ENCODE measurements at places on chromosomes 6 and 20.
A peak's percentile ranks its signal among the peaks of the same experiment; 100 is the strongest.

- DNase-seq = no peak
Measured at GRCh38 chr20:8143474-8143873, 11.4 kb downstream of the PLCB1 start.

- no peak for DNase-seq
Measured at GRCh38 chr6:132314432-132314831, 86.8 kb downstream of the MOXD1 start.

DNA sequence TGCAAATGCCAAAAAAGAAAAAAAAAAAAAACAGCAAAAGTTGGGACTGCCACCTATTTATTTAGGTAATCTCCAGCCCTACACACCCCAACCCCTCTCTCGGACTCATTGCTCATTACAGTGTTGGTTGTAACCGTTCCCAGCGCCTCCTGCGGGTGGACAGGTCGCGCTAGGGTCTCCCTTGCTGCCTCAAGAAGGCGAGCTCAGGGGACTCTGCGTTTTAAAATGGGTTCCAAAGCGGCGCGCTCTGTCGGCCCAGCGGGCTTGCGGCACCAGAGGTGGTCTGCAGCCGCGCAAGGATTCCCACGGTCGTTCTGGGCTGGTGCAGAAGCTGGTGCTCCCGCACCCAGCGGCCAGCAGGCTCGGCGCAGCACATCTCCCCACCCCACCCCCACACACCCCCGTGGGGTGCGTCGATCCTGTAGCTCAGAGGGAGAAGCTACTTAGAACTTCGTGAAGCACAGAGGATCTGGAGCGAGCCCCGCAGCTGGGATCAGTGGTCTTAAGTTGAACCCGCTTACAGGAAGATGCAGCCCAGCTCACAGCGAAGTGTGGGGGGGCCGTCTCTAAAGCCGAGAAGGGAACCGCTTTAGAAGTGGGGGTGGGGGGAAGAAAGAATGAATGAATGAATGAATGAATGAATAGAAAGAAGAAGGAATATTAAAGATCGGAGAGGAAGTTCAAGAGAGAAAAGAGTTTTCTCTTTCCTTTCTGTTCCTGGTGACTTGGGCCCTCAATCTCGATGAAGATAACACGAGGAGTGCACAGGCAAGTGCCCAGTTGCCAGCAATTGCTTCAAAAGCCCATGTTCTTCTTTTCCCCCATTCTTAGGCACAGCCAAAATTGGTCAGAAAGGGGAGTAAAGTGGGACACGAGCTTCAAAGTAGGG, 780 bp downstream of the TFAP2A start:
- DNase-seq = peak; percentile 27

DNA sequence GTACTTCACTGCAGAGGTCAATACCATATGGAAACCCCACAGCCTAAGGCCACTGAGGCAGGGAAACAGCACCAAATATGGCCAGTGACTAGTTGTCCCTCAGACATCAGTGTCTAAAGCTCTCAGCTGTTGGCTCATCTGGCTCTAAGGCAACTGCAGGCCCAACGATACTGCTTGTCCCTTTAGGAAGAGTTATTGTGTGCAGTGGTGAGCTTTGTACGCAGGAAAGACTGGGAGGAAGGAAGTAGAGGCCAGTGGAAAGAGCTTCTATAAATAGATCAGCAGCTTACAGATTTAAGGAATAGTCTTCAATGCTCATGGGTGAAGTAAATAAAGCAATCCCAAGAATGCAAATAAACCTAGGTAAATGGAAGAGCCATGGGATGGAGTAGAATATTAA, 29.3 kb downstream of the DNAAF9 start:
- no peak for DNase-seq

DNA sequence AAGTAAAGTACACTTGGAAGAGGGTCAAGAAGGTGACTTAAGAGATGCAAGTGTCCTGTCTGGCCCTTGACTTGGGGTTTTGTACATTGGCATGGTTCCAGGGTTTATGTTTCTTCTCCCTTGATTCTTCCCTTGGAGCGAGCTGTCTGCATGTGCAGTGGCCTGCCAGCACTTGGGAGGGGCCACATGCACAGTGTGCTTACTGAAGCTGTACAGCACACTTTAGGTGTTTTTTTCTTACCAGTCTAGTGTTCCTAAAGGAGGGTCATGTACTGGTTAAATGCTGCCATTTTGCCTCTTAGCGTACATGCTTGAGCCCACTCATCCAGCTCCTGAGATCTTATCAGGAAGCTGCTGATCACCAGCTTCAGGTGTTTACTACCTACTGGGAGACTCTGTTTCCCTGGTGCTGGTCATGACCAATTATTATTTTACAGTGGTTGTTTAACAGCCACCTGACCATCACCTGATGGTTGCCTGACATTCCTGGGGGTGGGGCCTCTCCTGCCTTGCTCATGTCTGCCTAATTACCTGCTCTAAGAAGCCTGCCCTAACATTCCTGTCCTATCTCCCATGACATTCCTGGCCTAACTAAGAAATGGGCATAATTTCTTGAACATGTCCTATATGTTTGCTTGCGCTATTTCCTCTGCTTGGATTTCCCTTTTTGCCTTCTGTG, 182.9 kb downstream of the MCHR2 start:
- no peak for DNase-seq

DNA sequence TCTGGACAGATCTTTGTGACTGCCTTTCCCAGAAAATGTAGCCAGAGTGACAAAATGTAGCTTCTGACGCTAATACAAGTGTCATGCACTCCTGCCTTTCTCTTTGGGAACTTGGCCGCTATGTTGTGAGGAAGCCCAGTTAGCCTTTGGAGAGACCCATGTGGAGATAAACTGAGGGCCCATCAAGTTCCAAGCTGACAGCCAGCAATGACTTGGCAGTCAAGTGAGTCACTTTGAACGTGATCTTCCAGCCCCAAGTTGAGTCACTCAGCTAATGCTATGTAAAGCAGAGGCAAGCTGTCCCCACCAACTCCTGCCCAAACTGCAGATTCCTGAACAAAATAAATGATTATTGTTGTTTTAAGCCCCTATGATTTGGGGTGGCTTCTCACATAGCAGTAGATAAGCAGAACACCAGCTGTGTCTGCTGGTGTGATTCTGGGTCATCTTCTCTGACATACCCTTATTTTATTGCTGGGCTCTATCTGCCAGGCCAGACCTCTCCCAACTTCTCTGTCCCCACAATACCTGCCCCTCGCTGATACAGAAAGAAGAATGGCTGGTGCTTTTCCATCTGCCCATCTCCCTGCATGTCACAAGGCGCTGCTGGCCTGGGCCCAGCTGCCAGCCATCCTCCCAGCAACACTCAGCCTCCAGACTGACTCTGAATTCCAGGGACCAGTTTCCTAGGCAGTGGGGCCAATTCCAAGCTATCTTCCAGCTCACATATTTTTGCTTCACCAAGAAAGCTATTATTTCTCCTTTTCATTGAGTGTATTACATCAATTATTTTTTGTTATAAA, 274.8 kb downstream of the LRFN2 start:
- no peak for DNase-seq

DNA sequence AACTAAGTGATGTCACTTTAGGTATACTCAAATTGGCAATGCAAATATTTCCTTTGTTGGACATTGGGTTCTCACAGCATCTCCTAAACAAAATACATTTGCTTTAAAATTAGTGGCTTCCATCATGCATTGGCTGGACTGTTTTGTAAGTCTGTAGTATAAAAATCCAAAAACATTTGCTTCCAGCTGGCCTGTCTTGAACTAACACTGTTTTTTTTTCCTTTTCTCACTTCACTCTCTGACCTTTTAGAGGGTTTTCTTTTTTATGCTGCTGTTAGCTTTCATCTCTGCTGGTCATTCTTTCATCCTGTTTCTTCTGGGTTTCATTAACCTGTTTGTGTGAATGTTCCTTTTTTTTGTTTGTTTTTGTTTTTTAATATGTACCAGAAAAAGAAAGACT, 121.7 kb upstream of the MLIP start:
- DNase-seq = no peak

DNA sequence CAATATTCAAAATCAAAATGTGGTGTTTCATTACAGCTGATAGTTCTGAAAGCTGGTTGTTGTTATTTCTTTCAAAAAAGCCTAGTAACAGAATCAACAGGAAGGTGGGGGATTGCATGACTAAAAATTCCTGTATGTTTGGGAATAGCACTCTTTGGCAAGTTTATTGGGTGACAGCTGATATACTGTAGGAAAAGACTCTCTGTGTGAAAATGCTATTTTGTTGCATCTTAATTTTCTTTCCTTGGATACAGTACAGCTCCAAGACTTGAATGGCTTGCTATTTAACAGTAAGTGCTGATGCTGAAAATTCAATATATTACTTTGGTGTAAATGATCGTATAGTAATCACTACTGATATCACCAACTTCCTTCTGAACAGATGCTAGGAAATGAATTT, 336.1 kb downstream of the KHDRBS2 start:
- DNase-seq = no peak

DNA sequence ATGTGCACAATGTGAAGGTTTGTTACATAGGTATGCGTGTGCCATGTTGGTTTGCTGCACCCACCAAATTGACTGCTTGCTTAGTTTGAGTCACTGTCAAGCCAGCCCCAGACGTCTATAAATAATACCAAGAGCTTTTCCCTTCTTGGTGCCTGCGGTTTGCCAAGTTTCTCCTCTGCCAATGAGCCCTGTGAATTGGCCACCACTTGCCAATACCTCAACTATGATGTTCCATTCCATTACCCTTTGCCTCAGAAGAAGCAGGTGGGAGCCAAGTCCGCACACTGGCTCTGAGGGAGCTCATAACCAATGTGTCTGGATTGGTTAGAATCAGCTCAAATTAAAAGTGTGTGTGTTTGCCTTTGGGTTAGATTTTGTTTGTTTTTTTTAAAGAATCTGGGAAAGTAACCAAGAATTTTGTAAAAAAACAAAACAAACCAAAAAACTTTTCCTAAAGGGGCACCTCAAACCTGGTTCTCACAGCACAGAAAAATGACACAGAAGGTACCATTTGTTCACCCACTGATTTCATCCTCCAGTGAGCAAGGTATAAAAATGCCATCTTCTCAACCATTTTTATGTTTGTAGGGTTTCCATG, 244.7 kb upstream of the PRND start:
- DNase-seq = no peak

GRCh38 chr6:141335477-141336273, 797.0 kb upstream of the GJE1 start:
- no peak for DNase-seq

DNA sequence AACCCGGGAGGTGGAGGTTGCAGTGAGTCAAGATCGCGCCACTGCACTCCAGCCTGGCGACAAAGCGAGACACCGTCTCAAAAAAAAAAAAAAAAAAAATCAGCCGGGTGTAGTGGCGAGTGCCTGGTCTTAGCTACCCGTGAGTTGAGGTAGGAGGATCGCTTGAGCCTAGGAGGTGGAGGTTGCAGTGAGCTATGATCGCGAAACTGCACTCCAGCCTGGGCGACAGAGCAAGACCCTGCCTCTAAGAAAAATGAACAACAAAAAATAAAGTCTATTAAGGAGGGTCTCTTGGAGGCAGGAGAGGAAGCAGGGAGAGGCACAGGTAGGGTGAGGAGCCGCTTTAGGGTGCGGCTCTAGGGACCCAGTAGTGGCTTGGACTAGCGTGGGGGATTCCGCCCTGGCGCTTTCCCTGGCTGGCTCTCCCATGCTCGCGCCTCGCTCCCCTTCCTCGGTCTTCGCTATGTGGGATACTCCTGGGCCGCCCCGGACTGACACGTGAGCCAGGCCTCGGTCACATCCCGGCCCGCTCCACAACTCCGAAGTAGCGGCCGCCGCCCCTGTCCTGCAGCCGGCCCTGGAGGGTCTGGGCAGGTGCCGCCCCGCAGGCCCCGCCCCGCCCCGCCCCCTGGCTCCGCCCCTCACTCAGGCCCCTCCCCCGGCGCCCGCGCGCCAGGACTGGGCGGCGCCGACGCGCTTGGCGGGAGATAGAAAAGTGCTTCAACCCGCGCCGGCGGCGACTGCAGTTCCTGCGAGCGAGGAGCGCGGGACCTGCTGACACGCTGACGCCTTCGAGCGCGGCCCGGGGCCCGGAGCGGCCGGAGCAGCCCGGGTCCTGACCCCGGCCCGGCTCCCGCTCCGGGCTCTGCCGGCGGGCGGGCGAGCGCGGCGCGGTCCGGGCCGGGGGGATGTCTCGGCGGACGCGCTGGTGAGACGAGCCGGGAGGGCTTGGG, at the start of gene MYBL2:
MYBL2 (plus strand) TSS at position 739 of the 953 bp plus-strand sequence; CDS start at position 909, 170 bp downstream.
- DNase-seq = peak; percentile 89

DNA sequence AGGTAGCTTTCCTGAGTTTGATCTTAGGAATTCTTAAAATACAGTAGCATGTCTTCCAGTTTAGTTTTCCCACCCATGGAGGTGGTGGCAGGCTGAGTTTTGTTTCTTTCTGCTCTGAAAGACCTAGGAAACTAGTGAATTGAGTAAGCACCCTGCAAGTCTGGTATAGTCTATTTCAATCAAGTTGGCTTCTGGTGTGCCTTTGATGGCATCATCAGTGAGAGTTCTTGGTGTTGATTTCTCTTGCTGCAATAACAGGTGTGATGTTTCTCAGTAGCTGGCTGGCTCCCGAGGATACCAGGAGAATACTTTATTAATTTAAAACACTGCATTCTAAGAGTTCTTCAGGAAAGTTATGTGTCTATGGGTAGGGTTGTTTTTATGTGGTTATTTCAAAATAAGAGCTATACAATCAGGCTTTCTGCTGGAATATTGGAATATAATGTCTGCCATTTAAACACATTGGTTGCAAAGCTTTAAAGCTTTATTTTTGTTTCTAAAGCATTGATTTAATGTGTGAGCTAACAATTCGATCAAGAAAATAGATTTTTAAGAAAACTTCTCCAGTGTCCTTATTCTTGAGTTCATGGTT, 19.0 kb downstream of the VAPB start:
- no peak for DNase-seq

GRCh38 chr6:26304213-26304796, 60.7 kb upstream of the BTN3A2 start:
- no peak for DNase-seq

GRCh38 chr20:38536310-38536709, 44.7 kb upstream of the ADIG start:
- DNase-seq = no peak

- no peak for DNase-seq
Measured at GRCh38 chr6:142827369-142827768, 117.6 kb downstream of the HIVEP2 start.

DNA sequence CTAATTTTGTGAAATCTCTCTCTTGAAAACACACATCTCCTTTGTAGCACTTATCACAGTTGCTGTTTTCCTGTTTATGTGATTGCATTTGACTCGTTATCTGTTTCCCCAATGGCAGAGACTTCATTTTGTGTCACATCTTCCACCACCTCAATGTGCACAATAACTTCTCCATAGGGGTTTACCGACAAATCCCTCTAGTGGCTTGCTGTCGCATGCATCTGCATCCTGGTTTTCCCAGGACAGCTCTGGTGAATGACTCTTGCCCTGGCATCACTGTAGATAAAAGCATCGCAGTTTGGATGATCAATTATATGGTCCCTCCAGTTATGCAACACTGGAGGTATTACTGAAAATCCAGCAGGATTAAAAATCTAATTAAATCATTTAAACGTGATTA, 206.5 kb upstream of the BTBD3 start:
- no peak for DNase-seq
